ENCODE measurements at places on chromosomes 6 and 20.

GRCh38 chr6:153214436-153214835 is 83.4 kb upstream of the RGS17 start:
- DNase-seq = no peak

DNA sequence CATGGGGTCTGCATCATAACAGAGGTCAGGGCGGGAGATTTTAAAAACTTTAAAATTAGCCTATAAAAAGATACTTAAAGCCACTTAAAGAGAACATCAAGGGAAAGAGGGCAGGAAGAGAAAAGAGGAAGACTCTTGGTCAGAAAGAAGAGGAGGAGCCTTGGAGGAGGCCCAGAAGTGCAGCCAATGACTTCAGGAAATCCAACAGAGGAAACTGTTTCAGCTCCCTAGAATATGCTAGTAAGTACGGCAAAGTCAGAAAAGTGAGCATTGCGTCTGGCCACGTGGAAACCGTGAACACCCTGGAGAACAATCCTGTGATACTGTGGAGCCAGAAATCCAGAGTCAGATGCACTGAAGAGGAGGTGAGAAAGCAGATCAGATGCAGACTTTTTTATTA is 22.5 kb upstream of the NHSL1 start:
- no peak for DNase-seq

DNA sequence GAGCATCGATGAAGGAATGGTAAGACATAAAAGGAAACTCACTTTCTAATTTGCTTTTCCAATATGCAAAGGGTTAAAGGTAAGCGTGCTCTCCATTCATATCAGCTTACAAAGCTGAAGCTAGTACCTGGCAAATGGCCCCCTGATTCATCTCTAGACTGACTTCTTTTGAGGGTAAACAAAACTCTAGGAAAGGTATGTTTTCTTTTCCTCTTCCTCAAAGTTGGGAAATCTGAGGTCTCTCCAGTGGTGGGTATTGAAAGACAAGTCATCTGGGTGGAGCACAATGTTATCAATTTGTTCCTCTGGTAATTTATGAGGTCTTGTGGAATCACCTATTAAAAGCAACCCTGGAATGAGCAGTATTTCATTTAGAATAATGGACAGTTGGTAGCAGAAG is 7.9 kb upstream of the FBXO30 start:
- DNase-seq = no peak

GRCh38 chr6:118908441-118908840 is 14.5 kb downstream of the ASF1A start:
- DNase-seq = no peak

DNA sequence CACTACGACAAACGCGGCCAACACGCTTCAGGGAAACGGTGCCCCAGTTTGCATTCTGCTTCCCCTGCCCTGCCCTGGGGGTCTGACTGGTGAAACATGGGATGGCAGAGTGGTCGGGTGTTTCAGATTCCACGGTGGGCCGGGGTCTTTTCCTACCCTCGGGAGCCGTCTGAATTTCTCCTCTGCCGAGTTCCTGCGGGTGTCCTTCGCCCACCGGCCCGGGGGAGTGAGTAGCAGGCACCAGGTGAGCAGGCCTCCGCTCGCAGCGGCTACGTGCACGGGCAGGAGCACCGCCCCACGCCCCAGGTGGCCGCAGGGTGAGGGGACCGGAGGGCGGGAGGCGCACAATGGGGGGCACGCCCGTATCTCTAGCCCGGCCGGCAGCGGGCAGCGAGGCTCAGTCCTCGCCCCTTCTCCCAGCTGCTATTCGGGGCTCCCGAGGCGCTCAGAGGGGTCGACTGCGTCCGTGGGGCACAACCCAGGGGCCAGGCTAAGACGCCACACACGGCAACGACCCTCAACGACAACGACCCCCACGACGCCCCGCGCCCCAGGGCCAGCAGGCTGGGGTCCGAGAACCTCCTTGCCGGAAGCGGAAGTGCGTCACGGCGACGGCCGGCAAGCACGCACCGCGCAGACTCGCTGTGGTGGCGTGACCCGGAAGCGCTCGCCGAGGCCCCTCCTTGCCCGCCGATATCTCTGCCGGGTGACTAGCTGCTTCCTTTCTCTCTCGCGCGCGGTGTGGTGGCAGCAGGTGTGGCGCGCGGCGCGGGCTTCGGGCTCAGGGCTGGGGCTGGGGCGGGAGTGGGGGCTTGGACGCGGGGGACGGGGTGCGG is at the start of gene RPS21:
RPS21 (plus strand) TSS at position 721 of the 836 bp plus-strand sequence. CDS start 236 bp downstream, outside the sequence.
- DNase-seq = peak; percentile 96

- DNase-seq = no peak
Measured at GRCh38 chr6:122428781-122429180, 29.3 kb downstream of the HSF2 start.

DNA sequence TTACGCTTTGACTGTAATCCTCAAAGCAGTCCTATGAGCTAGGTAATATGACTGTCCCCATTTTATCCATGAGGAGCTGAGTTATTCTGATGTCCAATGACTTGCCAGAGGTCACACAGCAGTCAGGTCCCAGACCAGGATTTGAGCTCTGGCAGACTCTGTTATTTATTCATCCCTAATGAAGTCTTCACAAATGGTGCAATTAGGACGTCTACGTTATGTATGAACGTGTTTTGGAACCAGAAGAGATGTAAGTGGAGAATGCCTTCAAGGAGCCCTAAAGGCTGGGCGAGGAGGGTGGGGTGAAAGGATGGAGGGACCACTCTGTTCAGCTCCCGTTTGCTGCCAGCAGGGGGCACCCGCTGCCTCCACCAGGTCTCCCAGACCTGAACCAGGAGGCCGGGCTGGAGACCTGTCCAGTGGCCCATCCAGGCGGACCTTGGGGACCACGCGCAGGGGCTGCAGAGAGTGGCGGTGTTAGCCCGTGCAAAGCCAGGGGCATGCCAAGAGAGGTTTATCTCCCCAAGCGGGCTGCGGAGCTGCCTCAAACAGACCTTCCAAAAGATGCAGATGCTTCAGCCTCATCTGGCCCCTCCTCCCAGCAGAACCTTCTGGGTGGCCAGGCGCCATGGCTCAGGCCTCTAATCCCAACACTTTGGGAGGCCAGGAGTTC is 15.2 kb upstream of the ZNF335 start:
- peak; percentile 63 for DNase-seq

DNA sequence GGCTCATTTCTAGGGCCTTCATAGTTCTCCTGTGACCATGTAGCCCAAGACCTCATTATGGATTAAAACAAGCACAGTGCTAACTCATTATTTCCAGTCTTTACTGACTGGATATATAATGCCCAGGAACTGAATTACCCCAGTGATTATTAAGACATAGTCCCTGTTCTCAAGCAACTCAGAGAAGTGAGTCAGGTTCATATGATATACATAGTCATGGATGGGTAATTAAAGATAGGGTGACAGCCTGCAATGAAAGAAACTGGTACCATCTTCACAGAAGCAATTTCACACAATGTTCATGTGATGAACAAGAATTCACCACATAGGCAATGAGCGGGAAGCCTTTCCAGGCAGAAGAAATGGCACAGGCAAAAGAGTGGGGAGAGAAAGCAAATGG is 3.5 kb downstream of the TRIM27 start:
- no peak for DNase-seq

- DNase-seq = no peak
Measured at GRCh38 chr6:123794190-123794589, 9.5 kb upstream of the NKAIN2 start.

GRCh38 chr6:15106958-15107643 is 138.8 kb upstream of the JARID2 start:
- DNase-seq = no peak

DNA sequence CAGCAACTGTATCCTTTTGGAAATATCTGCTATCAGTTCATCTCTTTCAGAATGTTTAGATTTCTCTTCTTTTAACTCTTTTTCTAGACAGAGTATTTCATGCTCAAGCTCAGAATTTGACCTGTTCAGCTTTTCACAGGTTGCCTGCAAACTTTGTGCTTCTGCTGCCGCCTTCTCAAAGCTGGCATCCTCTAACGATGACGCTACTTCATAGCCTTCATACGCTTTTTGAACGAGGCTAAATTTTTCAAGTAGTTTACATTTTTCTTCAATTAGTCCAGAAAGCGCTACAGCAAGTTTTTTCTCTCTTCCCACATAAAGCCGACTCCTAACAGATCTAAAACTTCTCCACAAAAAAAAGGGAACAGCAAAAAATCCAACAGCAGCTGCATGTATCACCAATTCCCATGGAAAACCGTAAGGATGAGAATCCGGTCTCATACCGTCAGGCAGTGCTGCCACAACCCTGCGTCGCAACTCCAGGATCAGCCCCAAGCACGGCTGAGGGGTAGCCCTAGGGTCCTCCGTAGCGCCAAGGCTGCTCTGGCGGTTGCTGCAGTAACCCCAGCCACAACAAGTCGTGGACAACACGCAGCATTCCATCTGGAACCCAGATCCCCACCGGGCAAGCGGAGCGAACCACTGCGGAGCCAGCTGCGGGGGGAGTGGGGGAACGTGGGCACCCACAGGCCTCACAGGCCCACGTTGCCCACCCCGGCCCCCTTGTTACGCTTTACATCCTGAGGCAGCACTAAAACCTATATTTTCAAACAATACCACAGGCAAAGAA is 30.6 kb downstream of the DACT2 start:
- no peak for DNase-seq

GRCh38 chr6:161366301-161366923 is 92.6 kb upstream of the AGPAT4 start:
- DNase-seq = no peak

- no peak for DNase-seq
Measured at GRCh38 chr20:52847731-52848359, 124.3 kb upstream of the TSHZ2 start.

GRCh38 chr6:43803783-43804549 is 34.0 kb downstream of the VEGFA start:
- DNase-seq = no peak

DNA sequence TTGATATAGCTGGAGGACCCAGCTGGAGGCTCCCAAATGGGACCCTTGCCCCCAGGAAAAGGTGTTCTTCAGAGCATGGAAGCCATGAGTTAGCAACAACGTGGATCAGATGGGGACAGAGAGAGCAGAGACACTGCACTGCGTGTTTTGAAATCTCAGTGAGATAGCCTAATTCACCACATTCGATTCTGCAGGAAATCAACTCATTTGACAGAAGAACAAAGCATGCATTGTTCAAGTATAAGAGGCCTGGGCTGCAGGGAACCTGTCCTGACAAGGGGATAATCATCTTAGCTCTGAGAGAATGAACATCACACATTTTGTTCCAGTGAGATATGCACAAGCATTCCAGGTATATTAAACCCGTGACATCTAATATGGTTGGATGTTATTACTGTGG is 450.2 kb downstream of the CDH26 start:
- DNase-seq = no peak

- DNase-seq = no peak
Measured at GRCh38 chr6:120355822-120356221, 978.5 kb downstream of the TBC1D32 start.

DNA sequence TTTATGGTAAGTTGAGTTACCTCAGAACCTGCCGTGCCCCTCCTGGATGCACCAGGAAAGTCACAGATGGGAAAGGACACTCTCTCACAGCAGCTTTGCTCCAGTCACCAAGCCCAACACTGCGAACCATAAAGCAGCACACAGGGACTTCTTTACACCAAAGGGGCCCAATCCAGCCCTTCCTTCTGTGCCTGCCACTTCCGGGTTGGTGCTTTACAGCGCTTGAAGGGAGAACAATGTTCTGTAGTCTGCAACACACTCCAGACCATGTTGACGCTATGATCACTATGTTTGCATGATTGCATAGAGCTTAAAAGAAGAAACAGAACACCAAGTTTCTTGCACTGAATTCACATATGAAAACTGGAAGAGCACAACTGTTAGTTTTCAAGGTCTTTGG is 57.1 kb downstream of the SERAC1 start:
- no peak for DNase-seq

- no peak for DNase-seq
Measured at GRCh38 chr20:7410150-7410549, 530.1 kb downstream of the HAO1 start.

GRCh38 chr6:110642711-110643110 is 166.3 kb upstream of the SLC22A16 start:
- DNase-seq = no peak

GRCh38 chr6:152697634-152698033 is at the start of gene MYCT1:
MYCT1 (plus strand) TSS chr6:152697897; CDS start chr6:152697903, 6 bp downstream.
- DNase-seq = no peak

GRCh38 chr6:113331021-113331420 is 526.1 kb upstream of the MARCKS start:
- no peak for DNase-seq

DNA sequence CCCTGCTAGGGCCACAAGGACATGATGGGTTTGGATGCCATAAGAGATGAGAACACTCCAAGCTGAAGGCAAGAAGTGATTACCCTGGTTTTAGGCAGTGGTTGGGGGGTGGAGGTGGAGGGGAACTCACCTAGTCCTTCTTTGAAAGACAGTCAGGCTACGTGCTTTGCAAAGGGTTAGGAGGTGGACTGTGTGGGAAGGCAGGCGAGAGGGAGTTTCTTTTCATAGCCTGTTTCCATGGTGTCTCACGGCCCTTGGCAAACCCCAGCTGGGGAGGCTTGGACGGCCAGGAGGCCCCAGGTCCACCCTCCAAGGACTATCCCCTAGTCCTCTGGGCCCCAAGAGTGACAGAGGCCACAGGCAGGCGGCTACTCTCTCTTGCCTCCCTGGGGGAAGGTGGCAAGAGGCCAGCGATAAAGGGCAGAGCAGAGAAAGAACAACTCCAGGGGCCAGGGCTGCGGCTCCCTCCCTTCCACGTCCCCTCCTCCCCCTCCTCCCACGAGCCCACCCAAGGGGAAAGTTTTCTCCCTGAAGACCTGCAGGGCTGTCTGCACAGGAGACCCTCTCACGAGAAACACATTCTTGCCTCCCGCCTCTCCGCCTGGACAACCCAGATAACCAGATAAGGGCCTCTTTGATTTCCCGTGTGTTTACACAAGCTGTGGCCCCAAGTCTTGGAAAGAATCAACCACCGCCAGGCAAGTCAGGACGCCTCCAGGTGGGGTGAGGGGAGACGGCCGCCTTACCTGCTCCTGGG is 74.4 kb downstream of the NOL4L start:
- DNase-seq = no peak

DNA sequence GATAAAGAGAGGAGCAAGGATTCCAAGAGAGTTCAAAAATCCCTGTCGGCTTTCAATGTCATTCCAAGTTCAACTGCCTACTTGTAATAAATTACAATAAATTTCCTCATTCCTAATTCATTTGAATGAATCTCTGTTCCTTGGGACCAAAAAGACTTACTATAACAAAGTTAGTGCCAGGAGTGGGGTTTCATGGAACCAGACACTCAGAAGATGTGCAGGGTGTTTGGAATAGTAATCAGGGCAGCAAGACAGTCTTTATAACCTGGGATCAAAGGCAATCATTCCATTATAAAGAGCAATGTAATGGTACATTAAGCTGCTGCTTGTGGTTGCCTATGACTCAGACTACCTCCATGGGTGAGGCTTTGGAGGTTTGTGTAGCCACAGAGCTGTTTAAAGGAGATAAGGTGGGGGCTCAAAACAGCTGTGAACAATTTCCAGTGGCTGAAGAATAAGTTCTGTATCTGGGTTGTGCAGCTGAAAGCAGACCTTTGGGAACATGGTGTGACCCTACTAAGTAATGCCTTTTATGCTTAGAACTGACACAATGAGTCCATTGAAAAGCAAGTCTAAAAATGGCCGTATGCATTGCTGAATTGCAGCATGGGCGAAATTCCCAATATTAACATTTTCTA is 159.9 kb downstream of the LINC00237 start:
- no peak for DNase-seq

All from right hindlimb (tissue), 1 donor.